NCI-H2029 treated with DMSO at 0.1 percent for 48 hours (cell line): ENCODE measurements at places on chromosomes 4 and X.

DNA sequence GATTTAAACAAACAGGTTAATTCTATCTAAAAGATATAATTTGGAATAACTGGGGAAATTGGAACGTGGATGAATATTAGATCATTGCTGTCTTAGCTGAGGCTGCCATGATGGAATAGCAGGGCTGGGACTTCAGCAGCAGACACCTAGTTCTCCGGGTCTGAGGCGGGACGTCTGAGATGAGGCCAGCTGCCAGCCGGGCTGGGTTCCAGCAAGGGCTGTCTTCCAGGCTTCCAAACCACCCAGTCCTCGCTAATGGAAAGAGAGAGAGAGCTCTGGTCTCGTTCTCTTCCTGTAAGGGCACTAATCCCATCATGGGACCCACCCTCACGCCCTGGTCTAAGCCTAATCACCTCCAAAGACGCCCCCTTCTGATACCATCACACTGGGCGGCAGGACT, 85.7 kb downstream of the ADRA2C start:
- DNase-seq: no peak

GRCh38 chr4:83440148-83440814, 15.3 kb downstream of the HELQ start:
- DNase-seq: no peak

DNA sequence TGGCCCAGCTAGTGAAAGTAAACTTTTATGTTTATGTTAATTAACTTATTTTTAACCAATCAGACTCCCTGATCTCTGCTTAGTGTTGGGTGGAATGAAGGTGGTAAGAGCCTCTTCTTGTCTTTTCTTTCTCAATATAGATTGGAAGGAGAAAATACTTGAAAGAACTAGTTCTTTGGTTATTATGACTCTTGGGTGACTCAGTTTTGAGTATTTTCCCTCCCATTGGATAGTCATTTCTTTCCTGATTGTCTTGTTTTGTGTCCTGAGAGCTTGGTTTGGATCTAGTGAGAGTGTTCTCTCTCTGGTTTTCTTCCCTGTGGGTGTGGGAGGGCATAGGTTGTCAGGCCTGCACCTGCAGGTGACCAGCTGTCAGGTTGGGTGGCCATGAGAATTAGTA, 172.0 kb upstream of the GLRA2 start:
- no peak for DNase-seq

- DNase-seq: no peak
These were observed 11.5 kb downstream of the FGB start for GRCh38 chr4:154574311-154574710.

DNA sequence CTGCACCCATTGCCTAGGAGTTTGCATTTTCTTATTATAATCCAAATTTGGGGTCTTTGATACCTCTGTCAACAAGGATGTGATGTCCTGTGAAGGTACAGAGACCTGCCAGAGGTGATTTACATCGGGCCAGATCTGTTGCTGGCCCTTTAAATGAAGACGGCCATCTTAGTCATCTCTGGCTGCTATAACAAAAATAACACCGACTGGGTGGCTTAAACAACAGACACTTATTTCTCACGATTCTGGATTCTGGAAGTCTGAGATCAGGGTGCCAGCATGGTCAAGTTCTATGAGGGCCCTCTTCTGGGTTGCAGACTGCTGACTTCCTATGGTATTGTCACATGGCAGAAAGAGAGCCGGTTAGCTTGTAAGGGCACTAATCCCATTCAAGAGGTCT, 75.7 kb downstream of the F11 start:
- DNase-seq: no peak

GRCh38 chr4:2462218-2462991, 6.5 kb upstream of the RNF4 start:
- no peak for DNase-seq

DNA sequence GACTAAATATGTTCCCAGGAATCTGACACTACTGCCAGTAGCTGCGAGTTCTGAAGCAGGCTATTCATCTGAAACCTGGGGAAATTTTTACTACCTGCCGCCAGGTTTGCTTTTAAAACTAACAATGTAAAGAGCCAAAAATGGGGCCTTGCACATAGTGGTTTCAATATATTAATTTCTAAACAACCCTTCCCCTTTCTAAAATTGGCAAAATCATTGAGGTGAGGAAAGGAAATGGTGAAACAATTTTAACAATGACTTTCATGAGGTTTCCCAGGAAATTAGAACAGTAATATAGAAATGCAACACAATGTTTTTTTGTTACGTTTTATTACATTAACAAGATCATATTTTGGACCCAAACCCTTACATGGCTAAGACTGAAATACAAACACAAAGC, 21.3 kb downstream of the FANCB start:
- DNase-seq: no peak

DNA sequence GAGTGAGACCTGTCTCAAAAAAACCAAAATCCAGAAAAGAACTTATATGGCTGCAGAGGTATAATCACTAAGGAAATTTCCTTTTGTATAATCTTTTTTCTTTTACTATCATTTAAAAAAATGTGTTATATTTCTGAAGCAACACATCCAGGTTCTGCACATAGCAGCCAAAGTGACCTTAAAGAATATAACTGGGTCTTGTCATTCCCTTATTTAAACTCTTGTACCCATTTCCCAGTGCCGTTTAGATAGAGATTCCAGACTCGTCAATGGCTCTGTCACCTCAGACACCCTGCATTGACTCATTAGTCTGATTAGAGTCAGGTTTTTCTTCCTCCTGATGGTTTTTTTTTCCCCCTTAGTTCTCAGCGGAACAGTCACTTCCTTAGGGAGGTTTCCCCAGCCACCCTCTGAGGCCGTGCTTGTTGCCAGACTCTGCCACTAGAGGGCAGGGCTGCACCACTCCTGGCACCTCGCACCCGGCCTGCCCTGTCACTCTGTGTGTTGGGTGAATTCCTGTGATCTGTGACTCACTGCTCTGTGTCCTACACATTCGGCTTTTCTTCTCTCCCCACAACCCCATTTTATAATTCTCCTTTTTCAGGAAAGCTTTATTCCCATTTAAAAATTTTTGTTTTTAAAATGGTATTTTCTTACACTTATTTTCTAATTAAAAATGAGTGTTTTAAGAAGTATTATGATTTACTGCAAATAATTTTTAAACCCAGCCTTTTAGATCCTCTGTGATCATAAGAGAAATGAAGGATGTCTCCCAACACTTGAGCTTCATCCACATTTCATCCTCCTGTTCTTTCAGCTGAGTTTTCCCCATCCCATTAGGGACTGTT, 32.1 kb downstream of the HTT start:
- DNase-seq: peak; percentile 36

DNA sequence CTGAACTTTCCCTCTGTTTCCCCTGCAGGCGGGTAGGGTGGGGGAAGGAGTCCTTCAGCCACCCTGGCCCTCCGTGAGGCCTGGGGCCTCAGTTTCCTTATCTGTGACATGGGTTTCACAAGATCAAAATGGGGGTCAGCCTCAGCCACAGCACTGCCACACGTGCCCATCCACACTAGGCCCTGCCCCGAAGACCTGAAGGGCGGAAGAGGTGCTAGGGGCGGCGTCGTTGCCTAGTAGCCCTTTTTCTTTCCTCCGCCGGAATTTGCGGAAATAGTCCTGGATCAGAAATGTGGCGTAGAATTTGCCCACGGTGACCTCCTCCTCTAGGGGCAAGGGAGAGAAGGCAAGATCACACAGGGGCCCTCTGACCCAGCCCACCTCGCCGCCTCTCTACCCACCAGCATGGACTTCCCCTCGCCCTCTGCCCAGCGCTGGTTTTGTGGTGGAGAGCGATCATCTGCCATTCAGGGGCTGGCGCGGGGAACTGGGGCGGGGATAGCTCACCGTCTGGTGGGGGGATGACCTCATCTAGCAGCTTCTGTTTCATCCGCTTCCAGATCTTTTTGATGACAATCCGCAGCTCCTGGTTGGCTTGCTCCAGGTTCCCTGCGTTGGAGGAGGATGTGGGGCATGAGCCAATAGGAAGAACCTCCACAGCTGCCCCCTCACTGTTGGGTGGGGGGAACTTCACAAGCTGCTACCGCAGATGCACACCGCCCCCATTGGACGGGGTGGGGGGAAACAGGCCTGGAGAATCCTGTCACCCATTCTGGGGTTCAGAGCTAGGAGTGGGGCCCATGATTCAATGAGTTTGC, 9.7 kb upstream of the SYP start:
- no peak for DNase-seq

- DNase-seq: no peak
These were observed 7.9 kb upstream of the SLC25A43 start for GRCh38 chrX:119391279-119391678.

- no peak for DNase-seq
These were observed 23.1 kb upstream of the PHKA2 start for GRCh38 chrX:19007011-19007410.

GRCh38 chr4:10140866-10141759, 24.5 kb upstream of the WDR1 start:
- DNase-seq: no peak

DNA sequence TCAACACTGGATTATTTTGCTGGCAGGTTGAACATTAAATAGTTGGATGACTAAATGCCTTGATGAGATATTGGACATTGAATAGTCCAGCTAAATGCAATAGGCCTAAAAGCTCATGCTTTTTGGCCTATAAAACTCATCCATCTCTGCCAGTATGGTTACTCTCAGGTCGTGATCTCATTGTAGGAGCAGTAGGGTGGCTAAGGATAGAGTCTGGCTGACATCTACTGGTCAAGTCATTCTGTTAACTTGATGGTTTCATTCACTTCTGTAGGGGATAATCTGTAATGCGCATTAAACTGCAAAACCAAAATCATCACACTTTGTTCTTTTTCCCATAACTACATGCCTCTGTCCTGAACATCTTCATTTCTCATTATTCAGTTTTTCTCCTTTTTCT, 227.0 kb downstream of the DKK2 start:
- no peak for DNase-seq

- no peak for DNase-seq
These were observed 131.3 kb upstream of the NKX1-1 start for GRCh38 chr4:1537410-1538095.

- no peak for DNase-seq
These were observed 220.7 kb upstream of the EMCN start for GRCh38 chr4:100738196-100739165.

- DNase-seq: no peak
These were observed 16.0 kb downstream of the PRDM8 start for GRCh38 chr4:80213117-80213815.

GRCh38 chr4:108980455-108981239, 217.8 kb upstream of the ETNPPL start:
- DNase-seq: no peak

- no peak for DNase-seq
These were observed 216.8 kb downstream of the AFAP1 start for GRCh38 chr4:7722766-7723387.

DNA sequence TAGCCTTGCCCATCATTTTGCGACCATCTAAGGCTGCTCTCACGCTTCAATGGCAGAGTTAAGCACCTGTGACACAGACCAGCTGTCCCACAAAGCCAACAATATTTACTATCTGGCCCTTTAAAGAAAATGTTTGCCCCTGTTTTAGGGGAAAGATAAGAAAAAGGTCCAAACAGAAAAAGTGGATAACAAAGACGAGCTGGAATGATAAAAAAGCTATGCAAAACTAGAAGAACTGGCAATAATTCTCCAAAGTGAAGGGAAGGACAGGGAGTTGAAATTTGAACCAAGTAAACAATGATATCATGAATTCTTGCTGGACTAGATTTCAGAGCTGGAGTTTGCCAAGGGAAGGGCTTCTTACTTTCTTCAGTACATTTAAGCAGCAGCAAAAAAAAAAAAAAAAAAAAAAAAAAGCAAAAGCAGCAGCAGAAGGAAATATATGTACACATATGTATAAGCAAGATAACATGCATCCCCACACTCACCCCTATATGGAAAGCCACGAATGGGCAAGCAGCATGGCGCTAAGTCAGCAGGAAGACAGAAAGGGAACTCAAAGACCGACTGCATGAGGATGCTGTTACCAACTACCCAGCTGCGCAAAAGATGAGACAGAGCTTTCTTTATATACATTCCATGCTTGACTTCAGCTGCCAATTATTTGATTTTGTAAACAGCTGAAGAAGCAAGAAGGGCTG, 12.5 kb downstream of the TRAPPC2 start:
- DNase-seq: no peak

GRCh38 chr4:156971165-156971675, 379 bp downstream of the PDGFC start:
- no peak for DNase-seq

GRCh38 chr4:67122029-67122428, 423.3 kb downstream of the CENPC start:
- no peak for DNase-seq

GRCh38 chr4:139958739-139959098, 195.3 kb downstream of the MAML3 start:
- no peak for DNase-seq

DNA sequence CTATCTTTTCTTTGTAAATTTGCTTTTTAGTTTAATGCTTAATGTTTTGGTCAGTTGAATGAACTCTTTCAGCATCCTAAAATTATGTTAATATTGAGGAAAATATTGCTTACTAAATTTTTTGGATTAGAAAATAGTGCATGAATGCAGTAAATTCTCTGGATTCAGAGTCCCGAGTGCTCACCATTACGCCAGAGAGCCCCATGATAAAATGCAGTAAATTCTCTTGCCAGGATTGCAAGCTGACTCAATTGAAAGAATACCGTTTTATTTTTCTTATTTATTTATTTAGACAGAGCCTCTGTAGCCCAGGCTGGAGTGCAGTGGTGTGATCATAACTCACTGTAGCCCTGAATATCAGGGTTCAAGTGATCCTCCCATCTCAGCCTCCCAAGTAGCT, 60.9 kb upstream of the ENPEP start:
- DNase-seq: no peak

- no peak for DNase-seq
These were observed 793.4 kb upstream of the FRG1 start for GRCh38 chr4:189147005-189147929.

GRCh38 chrX:20061855-20062254, 54.9 kb downstream of the MAP7D2 start:
- DNase-seq: no peak

- DNase-seq: no peak
These were observed 849.1 kb upstream of the SLIT2 start for GRCh38 chr4:19402581-19403065.

DNA sequence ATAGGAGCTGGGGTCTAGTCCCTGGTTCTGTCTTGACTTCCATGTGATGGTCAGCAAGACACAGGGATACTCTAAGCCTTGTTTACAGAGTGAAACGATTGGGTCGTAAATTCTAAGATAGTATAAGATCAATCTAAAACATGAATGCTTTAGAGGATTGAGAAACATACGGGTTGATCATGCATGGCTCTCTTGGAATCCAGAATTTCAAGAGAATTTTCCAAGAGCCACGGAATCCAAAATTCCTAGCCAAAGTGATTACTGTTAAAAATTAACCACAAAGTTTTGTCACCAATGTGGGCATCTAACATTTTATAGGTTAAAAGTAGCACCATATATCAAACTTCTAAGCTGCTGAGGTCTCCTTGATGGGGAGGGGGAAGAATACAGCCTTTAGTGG, 16.5 kb downstream of the HS3ST1 start:
- DNase-seq: no peak

- no peak for DNase-seq
These were observed 11.9 kb downstream of the ODAPH start for GRCh38 chr4:75567725-75568124.

- no peak for DNase-seq
These were observed 129.8 kb upstream of the NKX1-1 start for GRCh38 chr4:1535926-1536578.

- peak; percentile 37 for DNase-seq
These were observed 774 bp downstream of the ARMCX2 start for GRCh38 chrX:101658661-101659491.

GRCh38 chrX:13478740-13479451, 90.5 kb upstream of the EGFL6 start:
- no peak for DNase-seq
